ENCODE measurements at places on chromosomes 12 and 14. TPM values are rescaled to one million over a fixed set of nuclear protein-coding genes. Genes with fewer than 3 reads are reported as not detected.

GRCh38 chr12:93593843-93594242 is 21.4 kb downstream of the SOCS2 start:
- DNase-seq, result no peak

DNA sequence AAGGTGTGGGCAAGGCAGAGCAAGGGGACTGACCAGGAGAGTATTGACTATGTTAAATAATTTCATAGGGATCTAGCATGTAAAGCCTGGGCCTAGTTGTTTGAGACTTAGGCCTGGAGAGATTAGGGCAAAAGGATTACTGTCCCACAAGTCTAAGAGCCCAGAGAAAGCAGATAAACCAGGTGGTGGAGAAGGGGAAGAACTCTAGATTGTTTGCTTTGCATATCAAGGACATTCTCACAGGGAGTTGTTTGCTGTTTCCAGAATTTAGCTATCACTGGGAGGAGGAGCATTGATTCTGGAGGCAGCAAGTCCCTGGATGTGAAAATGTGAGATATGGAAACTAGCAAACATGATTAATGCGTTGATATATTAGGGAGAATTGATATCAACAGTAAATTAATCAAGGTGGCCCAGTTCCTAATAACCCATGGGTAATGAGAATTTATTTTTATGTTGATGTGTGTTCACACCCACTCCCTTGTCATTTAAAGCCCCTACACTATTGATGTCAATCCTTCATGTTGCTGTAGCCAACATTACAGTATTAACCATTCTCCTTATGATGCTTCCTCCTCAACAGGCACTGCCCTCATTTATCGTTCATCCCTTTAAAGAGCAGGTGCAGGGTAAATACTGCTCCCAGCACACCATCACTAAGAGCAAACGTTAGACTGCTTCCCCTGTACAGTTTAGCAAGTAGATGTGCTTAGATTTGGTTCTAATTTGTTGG is 1666.7 kb upstream of the FLRT2 start:
- DNase-seq, result no peak

- DNase-seq, result no peak
These were observed 152.2 kb downstream of the PDE3A start for GRCh38 chr12:20520532-20520931.

DNA sequence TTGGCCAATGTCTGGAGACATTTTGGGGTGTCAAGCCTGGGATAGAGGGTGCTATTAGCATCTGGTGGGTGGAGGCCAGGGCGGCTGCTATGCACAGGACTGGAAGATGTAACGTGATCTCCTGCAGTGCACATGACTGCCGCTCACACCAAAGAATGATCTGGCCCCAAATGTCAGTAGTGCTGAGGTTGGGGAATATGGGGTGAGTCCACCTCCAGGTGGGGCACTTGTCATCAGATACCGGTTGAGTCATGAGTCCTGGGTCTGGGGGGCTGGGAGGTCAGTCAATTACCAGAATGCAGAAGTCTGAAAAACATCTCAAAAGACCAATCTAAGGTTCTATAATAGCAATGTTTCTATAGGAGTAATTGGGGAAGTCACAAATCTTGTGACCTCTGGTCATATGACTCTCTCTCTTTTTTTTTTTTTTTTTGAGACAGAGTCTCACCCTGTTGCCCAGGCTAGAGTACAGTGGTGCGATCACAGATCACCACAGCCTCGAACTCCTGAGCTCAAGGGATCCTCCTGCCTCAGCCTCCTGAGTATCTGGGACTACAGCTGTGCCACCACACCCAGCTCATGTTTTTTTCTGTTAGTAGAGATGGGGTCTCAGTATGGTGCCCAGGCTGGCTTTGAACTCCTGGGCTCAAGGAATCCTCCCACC is 6.0 kb upstream of the SDSL start:
- no peak for DNase-seq

- DNase-seq, result no peak
These were observed 122.5 kb upstream of the BCAT1 start for GRCh38 chr12:25071366-25071765.

- DNase-seq, result no peak
These were observed 897.9 kb downstream of the BCL11B start for GRCh38 chr14:98374136-98374535.

DNA sequence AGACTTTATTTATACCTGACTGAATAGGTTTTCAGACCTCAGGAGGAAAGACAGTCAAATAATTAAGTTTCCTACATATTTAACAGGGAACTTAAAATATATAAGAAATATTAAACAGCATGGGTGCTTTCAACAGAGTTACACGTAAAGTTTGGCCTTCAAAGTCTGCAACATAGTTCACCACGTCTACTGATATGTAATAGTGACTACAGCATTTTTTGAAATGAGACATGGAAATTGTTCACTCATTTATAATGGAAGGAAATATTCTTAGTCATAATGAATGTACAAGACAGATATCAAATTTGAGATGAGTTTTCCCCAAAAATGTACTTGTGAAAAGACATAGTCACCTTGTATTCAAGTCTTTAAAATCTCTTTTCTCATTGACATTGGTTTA is 56.7 kb upstream of the KCNMB4 start:
- no peak for DNase-seq

DNA sequence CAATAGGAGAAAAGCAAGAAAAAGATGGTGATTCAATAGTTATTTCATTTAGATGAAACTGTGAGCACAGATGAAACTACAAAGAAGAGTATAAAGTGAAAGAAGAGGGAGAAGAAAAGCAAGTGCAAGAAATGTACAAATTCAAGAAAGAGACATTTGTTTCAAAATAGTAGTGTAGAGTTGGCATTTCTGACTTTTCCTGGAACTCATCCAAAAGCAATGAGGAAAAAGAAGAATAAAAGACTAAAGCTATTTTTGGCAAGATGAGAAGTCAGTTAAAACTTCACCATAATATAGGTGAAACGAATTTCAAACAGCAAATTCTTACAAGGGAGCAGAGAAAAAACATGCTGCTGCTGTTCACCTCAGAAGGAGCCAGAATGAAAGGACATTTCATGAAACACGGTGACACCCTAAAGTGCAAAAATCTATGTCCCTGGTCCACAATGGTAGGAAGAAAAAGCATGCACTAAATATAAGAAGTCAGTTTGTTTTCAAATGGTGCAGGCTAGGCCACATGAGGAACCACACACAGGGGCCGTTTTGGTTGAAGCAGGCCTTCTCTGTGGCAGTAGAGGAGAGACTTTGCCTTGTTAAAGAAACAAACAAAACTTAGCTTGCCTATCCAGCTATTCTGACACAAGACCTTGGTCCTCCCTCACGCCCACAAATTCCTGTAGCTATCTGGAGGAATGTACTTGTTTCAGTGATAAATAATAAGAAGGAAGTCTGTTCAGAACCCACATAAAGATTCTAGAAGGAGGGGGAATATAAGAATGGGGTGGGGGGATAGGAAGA is 11.1 kb upstream of the CMAS start:
- no peak for DNase-seq

GRCh38 chr12:109162551-109162950 is 46.2 kb downstream of the ACACB start:
- no peak for DNase-seq

DNA sequence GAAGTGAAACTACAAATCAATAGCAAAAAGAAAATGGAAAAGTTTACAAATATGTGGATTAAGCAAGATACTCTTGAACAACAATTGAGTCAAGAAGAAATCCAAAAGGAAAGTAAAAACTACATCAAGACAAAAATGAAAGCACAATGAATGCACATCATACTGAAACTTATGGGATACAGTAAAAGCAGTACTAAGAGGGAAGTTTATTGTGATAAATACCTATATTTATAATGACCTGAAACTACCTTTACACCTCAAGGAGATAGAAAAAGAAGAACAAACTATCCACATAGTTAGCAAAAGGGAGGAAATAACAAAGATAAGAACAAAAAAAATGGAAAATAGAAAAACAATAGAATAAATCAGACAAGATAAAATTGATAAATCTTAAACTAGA is 375.0 kb downstream of the TRHDE start:
- DNase-seq, result no peak

GRCh38 chr14:54603362-54603761 is 36.4 kb downstream of the SAMD4A start:
- DNase-seq, result no peak

Gene POTEM
- total RNA-seq, result not detected

Gene IFI27
- 130 TPM for total RNA-seq

Gene TSPAN8
- total RNA-seq, result 0.41 TPM

Data from left ventricle myocardium inferior (tissue), 1 donor.